ENCODE measurements at places on chromosomes 3 and 15.

GRCh38 chr15:78162038-78162437 is 12.9 kb downstream of the IDH3A start:
- DNase-seq, result no peak

DNA sequence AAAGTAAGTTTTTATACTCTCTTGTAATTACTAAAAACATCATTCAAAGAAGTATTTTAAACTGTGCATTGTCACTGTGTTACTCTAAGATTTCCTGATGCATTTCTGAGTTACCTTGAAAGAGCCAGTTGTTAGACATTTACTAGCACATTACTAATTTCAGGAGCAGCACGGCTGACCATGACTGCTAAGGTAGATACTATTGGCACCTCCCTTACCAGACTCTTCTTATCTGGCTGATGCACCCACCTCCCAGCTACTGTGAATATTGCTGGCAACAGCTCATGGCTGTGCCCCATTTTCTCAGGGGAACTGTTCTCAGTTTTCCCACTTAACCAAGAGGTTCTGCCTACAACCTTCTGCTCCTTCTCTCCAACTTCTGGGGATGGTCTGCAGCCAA is 29.4 kb downstream of the COL6A5 start:
- DNase-seq, result no peak

- DNase-seq, result no peak
Observed at GRCh38 chr3:106212665-106213222, 343.9 kb upstream of the CBLB start.

DNA sequence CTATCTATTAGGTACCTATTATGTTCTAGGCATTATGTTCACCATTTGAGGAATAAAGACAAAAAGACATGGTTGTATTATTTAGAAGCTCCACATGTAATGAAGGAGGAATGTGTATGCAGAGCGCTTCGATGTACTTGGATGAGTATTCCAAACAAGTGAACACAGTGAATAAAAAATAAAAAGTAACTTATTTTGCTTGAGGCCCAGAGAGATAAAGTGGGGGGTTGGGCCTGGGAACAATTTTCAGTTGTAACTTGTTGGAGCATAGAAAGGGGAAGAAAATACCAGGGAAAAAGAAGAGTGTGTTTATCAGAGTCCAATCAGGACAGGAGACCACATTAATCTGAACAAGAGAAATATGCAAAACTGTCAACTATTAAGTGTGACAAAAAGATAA is 445.7 kb upstream of the BCHE start:
- no peak for DNase-seq

- no peak for DNase-seq
Observed at GRCh38 chr3:117411971-117412370, 702.4 kb downstream of the TUSC7 start.

- DNase-seq, result no peak
Observed at GRCh38 chr15:70337277-70338186, 239.8 kb upstream of the TLE3 start.

DNA sequence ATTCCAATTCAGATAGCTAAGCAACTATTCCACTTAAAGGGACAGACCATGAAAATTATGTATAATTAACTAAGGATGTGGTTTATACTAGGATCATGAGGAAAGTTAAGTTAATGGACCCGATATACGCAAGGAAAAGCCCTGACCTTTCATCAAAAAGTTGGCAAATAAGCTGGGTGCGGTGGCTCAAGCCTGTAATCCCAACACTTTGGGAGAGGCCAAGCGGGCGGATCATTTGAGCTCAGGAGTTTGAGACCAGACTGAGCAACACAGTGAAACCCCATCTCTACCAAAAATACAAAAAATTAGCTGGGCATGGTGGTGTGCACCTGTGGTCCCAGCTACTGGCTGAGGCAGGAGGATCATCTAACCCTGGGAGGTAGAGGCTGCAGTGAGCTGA is 39.6 kb downstream of the SCAP start:
- no peak for DNase-seq

GRCh38 chr3:159829539-159830227 is 159.0 kb upstream of the IL12A start:
- peak; percentile 58 for DNase-seq

DNA sequence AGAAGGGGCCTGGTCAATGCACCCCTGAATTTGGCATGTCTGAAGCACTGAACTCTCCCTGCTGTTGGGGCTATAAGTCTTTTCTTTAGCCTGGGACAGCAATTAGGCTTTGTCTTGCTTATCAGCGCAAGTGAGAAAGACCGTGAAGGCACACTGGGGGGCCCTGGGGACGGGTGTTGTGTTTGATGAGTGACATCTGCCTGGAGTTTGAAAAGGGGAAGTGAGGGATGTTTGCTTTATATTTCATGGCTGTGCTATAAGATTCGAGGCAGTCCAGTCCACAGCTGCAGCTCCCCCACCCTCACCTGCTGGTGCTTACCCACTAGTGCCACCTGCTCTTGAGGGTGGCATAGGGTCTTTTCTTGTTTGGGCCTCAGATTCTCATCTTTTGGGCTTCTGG is 44.8 kb downstream of the CEMIP start:
- no peak for DNase-seq

DNA sequence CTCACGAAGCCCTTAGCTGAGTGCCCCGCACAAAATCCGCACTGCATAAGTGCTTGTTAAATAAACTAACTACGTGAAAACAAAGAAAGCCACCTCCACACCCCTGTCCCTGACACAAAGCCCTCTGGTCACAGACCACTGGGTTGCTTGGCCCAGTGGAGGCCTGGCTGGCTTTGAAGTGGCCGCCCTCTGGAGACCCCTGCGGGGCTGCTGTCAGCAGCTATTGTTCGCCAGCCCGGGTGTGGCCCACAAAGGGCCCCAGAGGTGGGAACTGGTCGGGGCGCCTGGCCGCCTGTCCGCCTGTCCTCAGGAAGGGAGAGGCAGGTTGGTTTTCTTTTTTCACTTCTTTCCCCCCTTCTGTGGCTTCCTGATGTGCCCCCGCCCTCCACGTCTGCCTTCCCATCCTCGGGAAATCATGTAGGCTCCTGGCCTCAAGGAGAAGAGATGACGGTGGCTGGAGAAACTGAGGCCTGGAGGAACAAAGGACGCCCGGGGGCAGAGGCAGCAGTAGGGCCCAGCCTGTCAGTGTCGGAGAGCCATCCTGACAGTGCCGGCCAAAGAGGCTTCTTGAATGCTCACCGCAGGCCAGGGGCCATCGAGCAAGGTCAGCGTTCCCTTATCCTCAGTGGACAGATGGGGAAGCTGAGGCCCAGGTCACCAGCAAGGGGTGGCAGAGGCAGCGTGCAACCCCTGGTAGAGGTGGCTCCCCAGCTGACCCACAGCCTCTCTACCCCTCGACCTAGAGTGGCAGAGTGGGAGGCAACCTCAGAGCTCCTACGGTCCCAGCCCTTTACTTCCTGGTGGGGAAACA is 61.1 kb downstream of the SLC6A6 start:
- DNase-seq, result no peak

DNA sequence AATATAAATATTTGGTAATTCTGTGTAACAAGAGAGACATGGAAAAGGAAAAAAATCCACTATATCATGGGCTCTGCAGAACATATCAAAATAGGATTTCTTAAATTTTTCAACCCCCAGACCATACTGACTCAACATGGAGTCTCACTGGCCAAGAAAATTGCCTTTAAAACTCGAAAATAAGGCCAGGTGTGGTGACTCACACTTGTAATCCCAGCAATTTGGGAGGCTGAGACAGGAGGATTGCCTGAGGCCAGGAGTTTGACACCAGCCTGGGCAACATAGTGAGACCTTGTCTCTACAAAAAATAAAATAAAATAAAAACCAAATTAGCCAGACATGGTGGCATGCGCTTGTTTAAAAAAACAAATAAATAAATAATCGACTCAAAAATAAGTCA is 294.4 kb upstream of the TPRG1 start:
- DNase-seq, result no peak

DNA sequence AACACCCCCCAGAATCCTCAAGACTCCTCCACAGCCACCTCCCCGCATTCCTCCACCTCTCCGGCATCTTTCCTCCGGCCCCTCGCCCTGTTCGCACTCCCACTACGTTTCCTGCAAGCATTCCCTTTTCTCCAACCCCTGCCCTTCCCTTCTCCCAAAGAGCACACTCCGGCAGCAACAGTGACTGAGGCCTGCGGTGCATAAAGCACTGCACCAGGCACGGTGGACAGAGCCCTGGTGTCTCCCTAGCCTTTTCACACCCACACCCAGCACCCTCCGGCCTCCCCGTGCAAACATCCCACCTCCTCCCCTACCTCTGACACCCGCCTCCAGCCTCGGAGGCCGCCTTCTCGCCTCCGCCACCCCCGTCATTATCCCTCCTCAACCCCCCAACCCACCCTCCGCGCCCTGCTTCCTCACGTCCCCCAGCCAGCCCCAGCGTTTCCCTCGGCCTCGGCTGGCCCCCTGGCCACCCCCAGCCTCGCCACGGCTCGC is 577 bp downstream of the ZNF148 start:
- DNase-seq, result no peak

- no peak for DNase-seq
Observed at GRCh38 chr3:152318512-152318911, 49.8 kb downstream of the MBNL1 start.

DNA sequence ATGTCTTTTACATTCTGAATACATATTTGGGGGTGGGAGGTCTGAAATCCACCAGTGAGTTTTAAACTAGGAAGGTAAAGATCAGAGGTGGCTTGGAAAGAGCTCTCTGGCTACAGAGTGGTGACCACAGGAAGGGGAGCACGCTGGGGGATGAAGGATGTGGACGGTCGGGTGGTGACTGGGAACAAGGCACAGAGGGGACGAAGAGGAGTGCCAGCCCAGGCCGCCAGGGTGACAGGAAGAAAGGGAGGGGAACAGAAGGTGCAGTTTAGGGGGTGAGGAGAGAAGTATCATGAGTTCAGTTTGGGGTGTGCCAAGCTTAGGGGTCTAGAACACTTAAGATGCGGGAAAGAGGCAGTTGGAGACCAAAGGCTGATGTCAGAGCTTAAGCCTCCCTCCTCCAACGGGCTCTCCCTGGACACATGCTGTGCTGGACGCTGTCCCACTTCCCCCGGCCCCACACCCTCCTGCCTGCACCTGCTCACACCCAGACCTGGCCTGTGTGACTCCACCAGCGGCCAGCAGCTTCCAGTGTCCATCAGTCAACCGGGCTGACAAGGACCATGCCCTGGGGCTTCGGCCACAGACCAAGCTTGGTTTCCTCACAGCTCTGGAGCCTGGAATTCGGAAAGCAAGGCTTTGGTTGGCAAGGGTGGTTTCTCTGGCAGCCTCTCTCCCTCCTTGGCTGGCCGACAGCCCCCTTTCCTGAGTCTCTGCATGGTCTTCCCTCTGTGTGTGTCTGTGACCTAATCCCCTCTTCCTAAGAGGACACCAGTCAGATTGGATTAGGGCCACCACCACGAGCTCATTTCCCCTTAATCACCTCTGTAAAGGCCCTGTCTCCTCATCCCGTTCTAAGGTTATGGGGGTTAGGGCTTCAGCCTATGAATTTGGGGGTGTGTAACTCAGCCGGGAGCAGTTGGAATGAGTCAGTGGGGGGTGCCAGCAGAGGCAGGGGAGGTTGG is 120.4 kb upstream of the IQSEC1 start:
- DNase-seq, result no peak

GRCh38 chr15:66897971-66898370 is 167.4 kb upstream of the SMAD3 start:
- DNase-seq, result no peak

GRCh38 chr3:15260531-15260930 is 54.5 kb downstream of the CAPN7 start:
- no peak for DNase-seq

GRCh38 chr15:75989045-75989444 is 23.2 kb downstream of the NRG4 start:
- no peak for DNase-seq

- DNase-seq, result no peak
Observed at GRCh38 chr15:59457103-59457502, 19.1 kb downstream of the FAM81A start.

DNA sequence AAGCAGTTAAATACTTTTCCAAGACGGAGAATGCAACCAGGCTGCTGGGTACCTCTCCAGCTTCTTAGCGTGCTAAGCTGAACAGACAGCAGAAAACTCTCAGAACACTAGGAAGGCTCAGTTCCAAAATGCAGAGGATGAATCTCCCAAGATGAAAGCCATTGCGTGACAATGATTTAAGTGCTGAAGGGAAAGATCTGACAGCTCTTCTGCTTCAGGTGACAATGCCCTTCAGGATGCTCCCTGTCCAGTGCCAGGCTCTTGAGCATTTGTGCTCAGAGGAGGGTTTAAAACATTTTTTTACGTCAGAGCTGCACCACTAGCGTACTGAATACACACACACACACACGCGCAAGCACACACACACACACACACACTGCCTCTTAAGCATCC is 26.3 kb downstream of the ARHGEF3 start:
- DNase-seq, result no peak

DNA sequence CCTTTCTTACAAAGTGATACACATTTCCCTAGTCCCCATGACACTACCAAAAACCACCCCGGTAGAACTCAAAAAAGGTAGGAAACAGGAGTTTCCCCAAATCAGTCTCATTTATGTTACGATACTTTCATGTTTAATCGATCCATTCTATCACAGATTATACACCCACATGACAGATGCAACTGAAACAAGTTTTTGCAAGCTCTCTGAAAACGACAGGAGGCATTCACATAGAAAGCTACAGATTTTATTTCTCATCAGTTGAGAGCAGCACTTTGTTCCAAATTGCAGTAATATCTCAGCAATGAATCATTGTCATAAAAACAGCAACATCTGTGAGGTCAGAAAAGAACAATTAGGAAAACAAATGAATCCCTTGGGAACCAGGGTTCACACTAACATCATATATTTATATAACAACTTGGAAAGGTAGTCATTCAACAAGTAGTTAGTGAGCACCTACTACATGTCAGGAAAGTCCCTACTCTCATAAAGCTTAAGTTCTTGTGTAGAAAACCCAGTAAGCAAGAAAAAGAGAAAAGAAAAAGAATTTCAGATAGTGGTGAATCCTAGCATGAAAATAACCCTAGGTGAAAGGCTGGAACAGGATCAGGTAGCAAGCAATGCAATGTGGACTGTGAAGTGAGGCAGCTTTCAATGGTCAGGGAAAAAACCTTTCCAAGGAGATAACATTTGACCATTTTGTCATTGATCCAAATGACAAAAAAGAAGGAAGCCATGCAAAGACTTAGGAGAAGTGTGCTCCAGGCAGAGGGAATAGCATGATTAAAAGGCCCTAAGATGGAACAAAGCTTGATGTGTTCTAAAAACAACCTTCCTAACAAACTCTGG is 8.3 kb downstream of the PLD1 start:
- DNase-seq, result no peak

- DNase-seq, result no peak
Observed at GRCh38 chr15:100862162-100862561, 17.5 kb upstream of the ALDH1A3 start.

DNA sequence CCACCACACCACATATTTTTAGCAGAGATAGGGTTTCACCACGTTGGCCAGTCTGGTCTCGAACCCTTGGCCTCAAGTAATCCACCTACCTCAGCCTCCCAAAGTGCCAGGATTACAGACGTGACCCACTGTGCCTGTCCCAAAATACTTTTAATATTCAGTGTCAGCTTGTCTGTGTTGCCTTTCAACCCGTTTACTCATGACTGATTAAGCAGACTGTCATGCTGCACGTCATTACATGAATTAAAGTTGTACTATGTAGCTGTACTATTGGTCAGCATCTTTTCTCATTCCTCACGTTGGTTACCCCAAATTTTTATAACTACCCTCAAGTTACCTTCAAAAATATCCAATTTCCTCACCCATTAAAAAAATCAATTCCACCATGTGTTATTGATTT is 48.7 kb upstream of the GADL1 start:
- DNase-seq, result no peak

GRCh38 chr15:90839187-90840071 is 29.0 kb upstream of the FURIN start:
- peak; percentile 91 for DNase-seq

- no peak for DNase-seq
Observed at GRCh38 chr3:16190704-16191103, 16.2 kb downstream of the GALNT15 start.
